Esophagus mucosa (tissue), 1 donor: ENCODE measurements at places on chromosomes 2 and 18.
A peak's percentile ranks its signal among the peaks of the same experiment; 100 is the strongest.

DNA sequence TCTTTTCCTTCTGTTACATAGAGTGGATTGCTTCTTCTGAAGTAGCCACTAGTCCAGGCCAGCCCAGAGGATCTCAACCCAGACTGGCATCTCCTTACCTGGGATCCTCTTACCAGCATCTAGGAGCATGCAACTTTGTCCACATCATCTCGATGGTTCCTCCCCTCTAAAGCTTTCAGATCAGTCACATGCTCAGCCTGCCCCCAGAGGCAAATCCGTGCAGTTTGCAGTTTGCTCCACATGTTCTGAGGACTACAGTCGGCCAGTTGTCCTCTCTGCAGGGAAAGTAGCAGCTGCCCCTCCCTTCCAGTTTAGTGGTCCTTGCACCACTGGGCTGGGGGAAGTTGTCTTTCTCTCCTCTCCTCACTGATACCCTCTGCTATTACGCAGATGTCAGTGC lies 259.8 kb upstream of the APCDD1 start:
- ATAC-seq: no peak

DNA sequence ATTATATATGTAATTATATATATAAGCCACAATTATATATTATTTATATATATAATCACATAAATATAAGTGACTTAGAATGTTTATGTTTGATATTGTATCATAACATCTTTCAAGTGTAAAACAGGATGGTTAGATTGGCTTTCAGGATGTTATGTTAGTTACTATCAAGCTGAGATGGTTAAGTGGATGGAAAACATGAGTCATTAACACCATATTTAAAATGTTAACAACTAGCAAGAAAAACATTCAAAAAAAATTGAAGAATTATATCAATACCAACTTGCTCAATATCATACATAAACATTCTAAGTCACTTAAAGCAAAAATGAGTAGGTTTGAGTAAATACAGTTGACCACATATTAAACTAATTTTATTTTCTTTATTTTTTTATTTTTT lies 21.8 kb upstream of the RAB27B start:
- ATAC-seq: no peak

DNA sequence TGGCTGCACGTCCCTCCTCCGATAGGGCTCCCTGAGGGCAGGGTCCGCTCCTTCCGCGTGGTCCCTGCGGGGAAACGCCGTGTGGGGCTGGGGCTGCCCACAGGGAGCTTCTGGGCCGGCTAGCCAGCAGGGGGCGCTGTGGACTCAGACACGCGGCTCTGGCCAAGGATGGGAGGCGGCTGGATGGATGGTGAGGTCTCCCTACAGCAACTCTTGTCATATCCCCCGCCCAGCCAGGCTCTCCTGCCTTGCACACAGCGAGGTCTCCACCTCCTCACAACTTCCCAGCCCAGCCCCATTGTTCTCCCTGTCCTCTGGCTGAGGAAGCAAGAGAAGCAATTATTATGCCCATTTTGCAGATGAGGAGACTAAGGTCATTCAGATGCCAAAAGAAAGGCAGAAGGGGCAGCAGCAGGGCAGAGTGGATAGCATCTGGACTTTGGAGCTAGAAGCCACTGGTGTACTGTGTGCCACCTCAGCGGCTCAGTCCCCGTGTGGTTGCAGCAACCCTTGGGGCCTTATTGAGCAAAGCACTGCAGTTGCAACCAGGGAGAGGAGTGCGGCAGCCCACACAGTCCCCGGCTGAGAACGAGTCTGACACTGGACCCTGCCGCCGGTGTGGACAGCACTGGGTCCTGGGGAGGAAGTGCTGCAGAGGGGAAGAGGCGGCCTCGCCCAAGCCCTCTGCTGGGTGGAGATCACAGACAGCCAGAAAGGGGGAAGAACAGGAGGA lies 99.0 kb downstream of the ZFP36L2 start:
- ATAC-seq: peak; percentile 23

GRCh38 chr2:40043191-40043590 lies 264.1 kb upstream of the THUMPD2 start:
- ATAC-seq: no peak

DNA sequence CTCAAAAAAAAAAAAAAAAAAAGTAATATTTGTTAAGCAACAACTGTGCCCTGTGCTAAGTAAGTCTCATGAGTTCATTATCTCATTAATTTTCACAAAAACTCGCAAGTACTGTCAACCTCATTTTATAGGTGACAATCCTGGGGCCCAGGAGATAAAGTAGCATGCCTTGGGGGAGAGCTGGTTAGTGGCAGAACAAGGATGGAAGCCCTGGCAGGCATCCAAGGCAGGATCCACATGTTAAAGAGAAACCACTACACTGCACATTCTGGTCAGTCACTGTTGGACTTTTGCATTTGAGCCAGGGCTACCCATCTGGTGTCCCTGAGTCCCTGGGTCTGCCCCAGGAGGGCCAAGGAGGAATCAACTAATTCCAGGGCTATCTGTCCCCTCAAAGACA lies 54.6 kb downstream of the ZFP36L2 start:
- no peak for ATAC-seq

GRCh38 chr18:38301621-38302020 lies 736.0 kb upstream of the CELF4 start:
- ATAC-seq: no peak

DNA sequence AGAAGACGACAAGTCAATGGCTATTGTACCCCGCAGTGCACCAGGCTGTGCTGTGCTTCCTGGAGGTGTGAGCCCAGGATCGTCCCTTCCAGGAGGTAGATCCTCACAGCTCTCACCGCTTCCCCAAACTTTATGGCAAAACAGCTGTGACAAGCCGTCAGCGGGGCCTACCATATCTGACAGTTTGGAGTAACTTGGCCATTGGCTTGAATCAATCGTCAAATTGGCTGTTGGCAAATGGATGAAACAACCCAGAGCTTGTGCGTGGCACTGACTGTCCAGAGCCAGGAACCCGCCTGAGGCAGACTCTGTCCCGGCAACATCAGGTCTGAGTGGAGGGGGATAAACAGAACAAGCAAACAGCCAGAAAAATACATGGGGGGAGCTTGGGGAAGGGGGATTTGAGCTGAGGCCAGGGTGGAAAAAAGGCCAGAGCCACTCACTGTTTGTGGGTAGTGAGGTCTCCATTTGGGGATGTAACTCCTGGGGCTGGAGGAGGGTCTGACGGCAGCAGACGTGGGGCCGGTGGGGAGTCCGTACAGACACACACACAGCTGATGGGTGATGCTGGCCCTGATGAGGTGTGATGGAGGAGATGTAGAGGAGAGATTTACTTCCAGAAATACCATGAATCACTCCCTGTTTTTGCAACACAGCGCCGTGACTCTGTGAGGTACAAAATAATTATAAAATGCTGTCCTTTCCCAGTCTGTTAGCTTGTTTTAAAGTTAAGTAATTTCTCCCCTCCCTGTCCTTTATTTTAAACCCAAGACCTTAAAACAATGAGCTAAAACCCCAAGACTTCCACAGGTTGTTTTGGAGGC lies 174.8 kb downstream of the TWIST2 start:
- no peak for ATAC-seq

DNA sequence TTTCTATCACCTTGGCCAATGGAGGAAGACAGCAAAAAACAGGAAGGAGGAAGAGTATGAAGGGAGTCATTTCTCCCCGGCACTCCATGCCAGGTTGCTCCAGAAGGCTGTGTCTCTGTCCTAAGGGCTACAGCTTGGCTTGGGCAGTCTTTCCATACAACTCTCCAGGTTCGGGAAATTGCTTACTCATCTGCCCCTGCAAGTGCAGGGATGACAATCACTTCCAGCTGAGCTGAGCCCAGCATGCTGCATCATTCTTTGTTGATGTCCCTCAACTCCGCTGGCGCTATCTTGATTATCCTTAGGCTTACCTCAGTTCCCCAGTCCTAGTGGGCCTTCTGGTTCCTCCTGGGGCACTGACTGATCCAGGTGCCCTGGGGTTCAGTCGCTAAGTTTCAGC lies 86.9 kb upstream of the COPS8 start:
- ATAC-seq: no peak

DNA sequence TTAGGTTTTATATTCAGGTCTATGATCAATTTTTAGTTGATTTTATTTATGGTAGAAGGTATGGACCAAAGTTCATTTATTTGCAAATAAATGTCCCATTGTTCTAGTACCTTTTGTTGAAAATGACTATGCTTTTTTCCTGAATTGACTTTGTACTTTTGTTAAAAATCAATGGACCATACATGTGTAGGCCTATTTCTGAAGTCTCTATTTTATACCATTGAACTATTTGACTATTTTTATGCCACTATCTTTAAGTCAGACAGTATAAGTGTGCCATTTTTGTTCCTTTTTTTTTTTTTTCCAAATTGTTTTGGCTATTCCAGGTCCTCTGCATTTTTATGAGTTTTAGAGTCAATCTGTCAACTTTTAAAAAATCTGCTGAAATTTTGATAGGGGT lies 73.6 kb upstream of the UGP2 start:
- ATAC-seq: no peak

DNA sequence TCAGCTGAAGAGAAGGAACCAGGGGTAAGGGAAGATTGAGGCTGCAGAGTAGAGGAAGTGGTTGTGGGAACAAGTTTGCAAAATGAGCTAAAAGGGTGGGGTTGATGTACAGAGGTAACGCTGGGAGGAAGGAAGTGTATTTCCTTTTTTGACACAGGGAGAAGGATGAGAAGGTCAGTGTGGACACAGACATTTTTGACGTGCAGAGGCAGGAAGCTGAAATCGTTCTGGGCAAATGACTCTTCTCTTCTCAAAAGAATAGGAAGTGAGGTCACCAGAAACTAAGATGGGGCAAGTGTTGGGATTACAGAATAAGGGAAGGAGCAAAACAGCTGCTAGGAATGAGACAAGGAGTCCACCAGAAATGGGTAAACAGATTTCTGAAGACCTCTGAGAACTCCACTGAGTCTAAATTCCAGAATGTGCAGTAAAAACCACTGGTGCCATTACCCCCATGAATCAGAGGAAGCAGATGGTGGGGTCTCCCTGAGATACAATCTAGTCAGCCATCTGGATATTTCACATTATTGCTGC lies 20.0 kb upstream of the RNF149 start:
- peak; percentile 89 for ATAC-seq

GRCh38 chr18:12394428-12394827 lies 13.3 kb upstream of the PRELID3A start:
- ATAC-seq: no peak

GRCh38 chr2:218427741-218428140 lies 8.8 kb downstream of the VIL1 start:
- no peak for ATAC-seq

- no peak for ATAC-seq
Measured at GRCh38 chr2:13193075-13193474, 476.3 kb downstream of the TRIB2 start.

DNA sequence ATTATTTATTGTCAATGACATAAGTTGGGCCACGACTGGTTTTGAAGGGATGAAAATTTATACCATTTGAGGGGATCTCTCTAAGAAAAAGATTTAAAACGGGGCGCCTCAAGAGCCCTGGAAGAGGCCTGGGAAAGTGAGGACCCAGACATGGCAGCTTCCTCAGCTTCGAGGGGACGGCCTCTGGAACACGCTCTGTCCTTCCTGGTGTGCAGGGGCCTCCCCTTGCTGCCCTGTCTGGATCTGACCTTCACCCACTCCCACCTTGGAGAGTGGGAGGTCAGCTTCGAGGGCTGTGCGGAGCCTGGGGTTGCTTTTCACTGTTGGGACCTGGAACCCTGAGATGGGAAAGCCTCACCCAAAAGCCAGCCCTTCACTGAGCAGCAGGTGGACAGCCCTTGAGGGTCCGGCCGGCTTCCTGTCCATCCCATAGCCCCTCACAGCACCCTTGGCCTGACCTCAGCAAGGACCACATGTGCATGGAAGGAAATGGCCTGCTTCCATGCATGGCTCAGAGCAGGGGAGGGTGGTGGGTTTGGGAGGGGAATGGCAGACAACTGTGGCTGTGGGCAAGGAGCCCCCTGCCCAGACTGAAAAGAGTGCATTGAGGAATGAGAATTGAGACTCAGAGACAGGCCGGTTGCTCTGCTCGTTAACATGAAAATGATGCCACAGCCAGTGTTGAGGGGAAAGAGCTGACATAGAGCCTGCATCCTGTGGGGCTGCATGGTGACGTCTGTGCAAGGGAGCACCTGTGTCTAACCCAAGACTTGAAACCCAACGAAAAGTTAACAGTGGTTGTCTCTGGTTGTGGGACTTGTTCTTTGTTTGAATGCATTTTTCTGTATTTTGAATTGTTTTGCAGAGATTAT lies 16.3 kb downstream of the FBLN7 start:
- ATAC-seq: no peak

- peak; percentile 73 for ATAC-seq
Measured at GRCh38 chr2:164824872-164825271, 16.8 kb downstream of the COBLL1 start.

DNA sequence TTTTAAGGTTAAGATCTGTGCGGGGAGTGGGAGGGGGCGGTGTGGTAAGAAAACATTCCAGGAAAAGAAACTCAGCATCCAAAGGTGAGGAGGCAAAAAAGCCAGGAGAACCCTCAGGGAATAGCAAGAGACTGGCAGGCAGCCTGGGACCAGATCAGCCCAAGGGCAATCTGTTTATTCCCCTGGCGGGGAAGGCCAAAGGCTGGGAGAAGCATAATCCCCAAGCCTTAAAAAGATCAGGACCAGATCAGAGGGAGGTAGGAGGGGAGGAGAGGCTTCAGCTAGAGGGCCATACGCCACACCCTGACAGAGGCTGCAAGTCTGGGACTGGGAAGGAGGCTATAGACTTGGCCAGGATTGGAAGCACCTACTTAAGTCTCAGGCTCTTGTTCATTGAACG lies 163.0 kb upstream of the PXDN start:
- no peak for ATAC-seq
